ENCODE measurements at places on chromosomes 11 and 22.

GRCh38 chr11:78031629-78032028, 8.6 kb upstream of the KCTD14 start:
- no peak for DNase-seq

- no peak for DNase-seq
Observed at GRCh38 chr11:73974604-73975478, 7.8 kb downstream of the UCP2 start.

DNA sequence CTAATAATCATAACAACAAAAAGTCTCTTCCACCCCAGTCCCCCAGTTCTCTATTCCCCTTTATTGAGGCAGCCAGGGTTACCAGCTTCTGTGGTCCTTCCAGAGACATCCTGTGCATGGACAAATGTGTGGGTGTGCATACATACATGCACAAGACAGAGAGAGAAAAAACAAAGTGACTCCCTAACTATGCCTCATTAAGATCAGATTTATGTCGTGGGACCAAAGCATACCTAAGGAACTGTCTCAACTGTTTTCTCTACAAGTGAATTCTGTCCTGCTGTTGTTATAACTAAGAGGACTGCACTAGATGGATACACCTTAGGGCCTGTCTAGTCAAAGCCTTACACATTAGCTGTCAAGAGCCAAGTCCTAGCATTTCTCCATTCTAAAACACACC, 106.7 kb downstream of the MRTFA start:
- DNase-seq: no peak

- DNase-seq: peak; percentile 58
Observed at GRCh38 chr11:28144808-28145207, 36.6 kb downstream of the METTL15 start.

- no peak for DNase-seq
Observed at GRCh38 chr22:48644997-48645396, 1182.7 kb downstream of the BRD1 start.

GRCh38 chr22:17132112-17132511, 11.0 kb upstream of the TMEM121B start:
- no peak for DNase-seq

DNA sequence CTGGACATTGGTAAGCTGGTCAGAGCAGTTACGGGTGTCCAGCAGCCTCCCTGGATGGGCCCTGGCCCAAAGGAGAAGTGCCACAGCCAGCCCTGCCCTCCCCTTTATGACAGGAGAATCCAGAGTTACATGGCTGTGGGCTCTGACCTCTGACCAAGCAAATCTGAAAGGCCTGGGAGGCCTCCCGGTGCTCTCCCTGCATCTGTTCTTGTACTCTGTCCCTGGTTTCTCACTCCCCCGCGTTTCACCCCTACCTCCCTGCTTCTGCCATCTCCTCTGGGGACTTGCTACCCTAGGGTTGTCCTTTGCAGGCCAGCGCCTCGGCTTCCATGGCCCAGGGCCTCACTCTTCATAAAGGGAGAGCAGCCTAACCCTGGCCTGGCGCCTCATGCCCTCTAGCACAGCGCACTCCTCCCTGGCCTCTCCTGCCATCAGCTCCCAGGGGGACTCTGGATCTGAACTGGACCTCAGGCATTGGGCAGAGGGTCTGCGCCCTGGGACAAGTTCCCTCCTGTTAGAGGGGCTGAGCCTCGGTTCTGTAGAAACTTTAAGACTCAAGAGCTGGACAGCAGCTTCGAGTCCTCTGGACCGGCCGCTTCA, 10.7 kb downstream of the PICK1 start:
- no peak for DNase-seq

DNA sequence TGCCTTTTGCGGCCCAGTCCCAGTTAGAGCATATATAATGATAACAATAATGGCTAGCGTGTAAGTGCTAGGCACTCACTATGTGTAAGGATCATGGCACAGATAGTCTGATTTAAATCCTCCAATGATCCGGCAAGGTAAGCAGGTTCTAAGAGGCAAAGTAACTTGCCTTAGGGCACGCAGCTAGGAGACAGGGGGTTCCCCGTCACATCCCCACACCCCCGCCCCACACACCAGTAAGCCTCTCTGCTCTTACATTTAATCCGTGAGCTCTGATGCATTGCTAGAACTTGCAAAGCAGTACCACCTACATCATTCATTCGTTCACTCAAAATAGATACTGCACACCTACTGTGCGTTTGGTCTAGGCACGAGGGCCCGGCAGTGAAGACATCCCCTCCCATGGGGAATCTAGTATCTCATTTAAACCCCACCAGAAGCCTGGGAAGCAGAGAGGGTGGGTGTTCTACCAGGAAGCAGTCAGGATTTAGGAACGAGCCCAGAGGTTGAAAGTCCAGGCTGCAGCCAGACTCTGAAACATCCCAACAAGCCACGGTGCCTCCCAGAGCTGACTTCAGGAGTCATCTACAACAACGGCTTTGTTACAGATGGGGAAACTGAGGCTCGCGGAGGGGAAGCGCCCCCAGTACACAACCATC, 20.6 kb downstream of the TMPRSS6 start:
- DNase-seq: no peak

DNA sequence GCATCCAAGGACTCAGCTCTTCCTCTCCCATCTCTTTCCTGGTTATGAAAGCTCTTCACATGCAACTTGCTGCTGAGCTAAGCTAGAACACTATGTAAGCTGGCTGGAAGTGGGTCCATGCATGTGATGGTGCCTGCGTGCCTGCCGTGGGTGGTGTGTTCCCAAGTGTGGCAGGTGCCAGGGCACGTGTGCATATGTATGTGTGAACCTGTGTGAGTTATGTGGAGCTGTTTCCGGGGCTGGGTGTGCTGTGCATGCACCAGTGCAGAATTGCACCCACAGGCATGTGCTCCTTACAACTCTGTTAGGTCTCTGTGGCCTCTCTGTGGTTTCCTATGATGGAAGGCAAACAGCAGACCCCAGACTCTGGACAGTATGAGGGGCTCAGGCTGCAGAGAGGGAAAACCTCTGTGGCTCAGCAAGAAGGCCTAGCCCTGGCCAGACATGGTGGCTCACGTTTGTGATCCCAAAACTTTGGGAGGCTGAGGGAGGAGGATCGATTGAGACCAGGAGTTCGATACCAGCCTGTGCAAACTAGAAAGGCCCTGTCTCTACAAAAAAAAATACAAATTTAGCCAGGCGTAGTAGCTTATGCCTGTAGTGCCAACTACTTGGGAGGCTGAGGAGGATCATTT, 4.1 kb upstream of the P2RY6 start:
- no peak for DNase-seq

GRCh38 chr22:49632199-49633009, 195.3 kb downstream of the BRD1 start:
- peak; percentile 4 for DNase-seq

GRCh38 chr11:113681282-113681681, 24.8 kb downstream of the TMPRSS5 start:
- no peak for DNase-seq

- DNase-seq: no peak
Observed at GRCh38 chr11:28482666-28483065, 374.5 kb downstream of the METTL15 start.

- no peak for DNase-seq
Observed at GRCh38 chr11:19869466-19869865, 156.8 kb downstream of the NAV2 start.

DNA sequence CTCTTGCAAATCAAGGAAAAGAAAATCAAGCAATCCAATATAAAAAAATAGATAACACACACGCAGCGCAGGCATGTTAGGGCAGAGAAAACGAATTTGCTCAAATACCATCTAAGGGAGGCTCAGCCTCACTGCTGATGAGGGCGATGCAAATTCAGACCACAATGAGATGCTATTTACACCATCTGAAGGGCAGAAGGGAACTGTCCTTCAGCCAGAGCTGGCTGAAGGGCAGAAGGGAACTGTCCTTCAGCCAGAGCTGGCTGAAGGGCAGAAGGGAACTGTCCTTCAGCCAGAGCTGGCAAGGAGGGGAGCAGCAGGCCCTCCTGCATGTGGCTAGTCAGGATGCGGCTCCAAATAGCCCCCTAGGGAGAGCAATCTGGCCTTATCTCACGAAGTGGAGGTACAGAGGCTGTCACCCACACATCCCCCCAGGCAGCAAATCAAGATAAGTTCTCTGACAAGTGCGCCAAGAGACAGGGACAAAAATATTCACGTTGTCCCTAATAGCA, 7.6 kb upstream of the SLC39A13 start:
- no peak for DNase-seq

DNA sequence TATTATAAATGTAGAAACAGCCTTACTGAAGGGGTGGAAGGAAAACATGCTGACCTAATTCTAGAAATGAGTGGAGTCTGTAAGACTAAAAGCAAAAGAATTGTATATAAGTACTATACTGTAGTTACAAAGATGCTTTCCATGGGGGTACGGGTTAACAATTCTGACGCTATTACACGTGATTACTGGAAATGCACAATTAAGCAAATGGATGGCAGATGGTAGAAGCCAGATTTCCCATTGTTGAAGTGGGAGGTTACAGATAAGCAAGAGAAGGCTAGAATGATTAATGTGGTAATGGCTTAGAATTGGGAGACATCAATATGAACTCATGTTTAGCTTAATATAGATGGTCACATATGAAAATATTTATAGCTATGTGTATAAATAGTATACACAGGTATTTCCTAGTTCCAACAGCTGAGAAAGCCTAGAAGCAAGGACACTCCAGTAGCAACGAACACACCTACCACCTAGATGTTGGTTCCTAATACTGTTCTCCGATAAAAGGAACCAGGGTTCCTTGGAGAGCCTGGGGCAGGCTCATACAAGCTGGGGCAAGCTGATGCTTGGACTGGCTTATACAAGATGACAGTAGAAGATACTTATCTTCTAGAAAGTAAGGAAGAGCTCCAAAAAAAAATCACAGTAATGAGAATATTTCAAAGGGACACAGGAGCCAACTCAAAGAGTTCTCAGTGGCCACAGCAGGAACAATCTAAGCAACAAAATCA, 13.5 kb downstream of the SMC1B start:
- DNase-seq: no peak

DNA sequence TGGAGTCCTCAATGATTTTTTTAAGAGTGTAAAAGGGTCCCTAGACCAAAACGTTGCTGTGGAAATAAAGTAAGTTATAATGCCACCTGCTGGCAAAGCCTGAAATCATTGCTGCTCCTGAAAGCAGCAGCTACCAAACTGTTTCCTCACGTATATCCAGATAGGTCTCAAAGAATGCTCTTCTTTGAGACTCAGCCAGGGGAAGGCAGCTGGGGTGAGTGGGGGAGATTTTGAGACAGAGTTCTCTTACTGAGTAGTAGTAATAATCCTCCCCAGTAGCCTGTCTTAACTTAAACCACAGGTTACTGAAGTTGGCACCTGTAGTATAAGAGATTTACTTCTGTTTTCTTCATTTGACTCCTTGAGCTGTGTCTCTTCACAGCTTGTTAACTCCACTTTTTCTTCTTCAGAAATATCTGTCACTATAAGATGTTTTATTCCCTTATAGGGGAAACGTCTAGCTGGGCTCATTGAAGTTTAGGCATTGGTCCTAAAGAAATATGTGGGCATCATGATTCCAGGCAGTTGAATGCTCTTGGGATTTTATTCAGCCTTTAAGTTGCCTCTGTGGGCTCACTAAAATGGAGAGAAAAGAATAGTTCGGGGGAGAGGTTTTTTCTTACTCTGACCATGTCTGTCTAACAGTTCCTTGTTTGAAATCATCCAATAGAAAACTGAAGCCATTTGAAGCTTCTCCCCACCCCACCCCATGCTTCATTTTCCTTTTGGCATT, 77.9 kb downstream of the BTBD10 start:
- DNase-seq: peak; percentile 7

DNA sequence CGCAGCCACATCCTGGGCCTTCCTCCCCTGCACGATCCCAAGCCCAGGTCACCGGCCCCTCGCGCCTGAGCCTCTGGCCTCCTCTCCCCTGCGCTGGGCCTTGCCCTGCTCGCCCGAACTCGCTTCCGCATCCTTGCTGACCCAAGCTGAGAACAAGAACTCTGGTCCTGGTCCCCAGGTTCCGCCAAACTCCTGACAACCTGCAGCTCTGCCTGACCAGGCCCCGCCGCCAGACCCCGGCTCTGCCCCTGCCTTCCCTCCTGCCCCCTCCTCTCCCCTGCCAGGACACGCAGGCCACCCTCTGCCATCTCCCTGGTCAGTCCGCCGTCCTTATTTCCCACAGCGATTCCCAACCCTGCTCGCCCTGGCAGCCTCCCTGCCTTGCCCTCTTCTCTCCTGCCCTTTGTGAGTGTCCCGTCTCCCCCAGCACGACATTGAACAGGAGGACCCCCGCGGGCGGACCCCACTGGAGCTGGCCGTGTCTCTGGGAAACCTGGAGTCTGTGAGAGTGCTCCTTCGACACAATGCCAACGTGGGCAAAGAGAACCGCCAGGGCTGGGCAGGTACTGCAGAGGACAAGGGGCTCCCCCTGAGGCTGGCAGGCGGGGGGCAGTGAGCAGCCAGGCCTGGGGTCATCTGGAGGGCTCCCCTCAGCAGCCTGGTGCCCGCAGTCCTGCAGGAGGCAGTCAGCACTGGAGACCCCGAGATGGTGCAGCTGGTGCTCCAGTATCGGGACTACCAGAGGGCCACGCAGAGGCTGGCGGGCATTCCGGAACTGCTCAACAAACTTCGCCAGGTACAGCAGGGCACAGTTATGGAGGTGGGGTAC, 762 bp downstream of the ANKRD13D start:
- DNase-seq: no peak

GRCh38 chr11:76664578-76665061, 5.9 kb downstream of the LRRC32 start:
- no peak for DNase-seq

DNA sequence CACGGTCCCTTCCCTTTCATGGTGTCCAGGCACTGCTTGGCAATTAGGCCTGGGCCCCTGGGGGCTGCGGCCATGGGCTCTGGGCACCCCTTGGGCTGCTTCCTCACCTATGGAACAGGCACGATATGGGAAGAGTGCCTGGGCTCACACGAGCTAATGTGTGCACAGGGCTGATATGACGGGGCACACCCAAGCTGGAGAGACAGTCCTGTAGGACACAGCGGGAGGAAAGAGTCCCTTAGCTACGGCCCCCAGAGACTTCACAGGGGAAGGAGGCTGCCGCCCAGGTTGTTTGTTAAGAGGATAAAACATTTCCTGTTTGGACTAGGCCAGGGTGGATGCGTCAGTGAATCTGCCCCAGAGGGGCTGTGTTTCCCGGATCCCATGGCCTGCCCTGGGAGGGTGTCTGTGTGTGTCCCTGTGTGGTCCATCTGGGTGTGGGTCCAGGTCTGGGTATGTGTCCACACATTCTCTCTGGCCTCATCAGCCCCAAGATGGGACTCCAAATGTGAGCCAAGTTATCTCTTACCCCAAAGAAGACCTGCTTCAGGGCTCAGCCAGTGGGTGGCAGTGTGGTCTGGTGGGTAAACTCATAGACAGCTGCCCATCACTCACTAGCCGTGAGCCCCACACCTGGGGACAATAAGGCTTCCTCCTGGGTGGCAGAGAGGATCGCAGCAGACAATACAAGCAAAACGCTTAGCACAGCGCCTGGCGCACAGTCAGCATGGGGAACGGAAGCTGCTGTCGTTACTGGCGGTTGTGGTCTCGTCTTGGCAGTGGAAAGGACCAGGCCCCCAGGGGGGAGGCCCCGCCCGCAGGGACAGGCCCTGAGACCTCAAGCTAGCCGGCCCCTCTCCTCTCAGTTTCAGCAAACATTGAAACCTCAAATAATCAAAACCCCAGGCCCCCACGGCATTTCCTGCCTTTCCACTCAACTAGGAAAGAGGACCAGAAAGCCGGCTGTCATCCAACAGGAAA, 3.2 kb upstream of the EMID1 start:
- DNase-seq: no peak
